ENCODE measurements at places on chromosomes 4 and X.

DNA sequence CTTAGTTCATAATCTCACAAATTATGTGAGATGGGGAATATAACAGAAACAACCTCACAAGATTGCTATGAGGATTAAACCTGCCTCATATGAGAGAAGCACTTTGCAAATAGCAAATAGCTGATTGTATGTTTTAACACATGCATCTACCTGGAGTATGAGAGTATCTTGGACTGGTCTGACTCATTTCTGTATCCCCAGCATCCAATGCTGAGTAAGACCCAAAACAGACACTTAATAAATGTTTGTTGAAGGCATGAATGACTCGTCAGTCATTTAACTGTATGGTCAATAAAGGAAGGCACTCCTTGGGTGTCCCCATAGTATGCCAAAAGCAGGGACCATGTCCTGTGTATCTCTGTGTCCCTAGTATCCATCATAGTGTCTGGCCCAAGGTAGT lies 350.9 kb upstream of the F9 start:
- no peak for DNase-seq

DNA sequence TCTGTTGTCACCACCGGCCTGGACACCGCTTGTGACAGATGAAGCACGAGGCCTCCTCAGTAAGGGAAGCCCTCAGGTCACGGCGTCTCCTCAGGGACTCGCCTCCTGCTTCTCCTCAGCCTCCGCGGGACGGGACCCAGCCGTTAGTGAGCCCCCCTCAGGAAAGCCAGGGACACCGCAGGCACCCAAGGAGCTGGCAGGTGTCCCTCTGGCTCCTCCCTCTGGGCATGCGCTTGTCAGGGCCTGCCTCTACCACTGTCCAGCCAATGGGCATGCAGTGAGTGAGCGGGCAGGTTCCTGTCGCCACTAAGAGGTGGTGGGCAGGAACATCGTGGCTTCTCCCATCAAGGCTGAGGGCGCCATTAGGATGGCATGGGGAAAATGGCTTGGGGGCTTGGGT lies 23.5 kb upstream of the CT55 start:
- no peak for DNase-seq

- DNase-seq: no peak
Measured at GRCh38 chrX:55011294-55011693, 11.1 kb downstream of the APEX2 start.

- DNase-seq: no peak
Measured at GRCh38 chr4:182838535-182838934, 78.7 kb downstream of the DCTD start.

- DNase-seq: no peak
Measured at GRCh38 chrX:16484338-16484737, 165.6 kb upstream of the S100G start.

GRCh38 chr4:39043058-39043860 lies 11.1 kb upstream of the TMEM156 start:
- no peak for DNase-seq

- DNase-seq: no peak
Measured at GRCh38 chr4:38785901-38786402, 3.2 kb upstream of the TLR10 start.

- DNase-seq: no peak
Measured at GRCh38 chrX:108270739-108271396, 167.4 kb downstream of the COL4A6 start.

DNA sequence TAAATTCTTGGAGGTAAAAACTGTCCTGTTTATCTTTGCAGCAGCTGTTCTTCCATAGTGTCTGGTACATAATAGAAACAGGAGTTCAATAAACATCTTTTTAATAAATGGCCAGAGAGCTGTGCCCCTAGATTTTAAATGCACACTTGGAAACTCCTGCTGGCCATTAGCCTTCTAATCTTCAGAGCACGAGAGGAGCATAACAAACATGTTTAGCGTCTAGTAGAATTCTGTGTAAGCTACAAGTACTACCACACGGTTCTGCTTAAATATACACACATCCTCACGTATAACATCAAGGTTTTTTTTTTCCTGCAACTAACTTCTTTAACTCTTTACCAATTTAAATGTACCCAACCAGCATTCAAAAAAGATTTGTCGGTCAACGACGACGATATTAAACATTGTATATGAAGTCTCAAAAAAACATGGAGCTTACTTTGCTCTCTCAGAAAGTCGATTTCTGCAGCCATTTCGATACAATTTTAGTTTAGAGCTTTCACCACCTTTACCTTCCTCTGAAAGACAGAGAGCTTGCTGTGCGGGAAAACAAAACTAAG lies 628 bp downstream of the SCLT1 start:
- DNase-seq: no peak

DNA sequence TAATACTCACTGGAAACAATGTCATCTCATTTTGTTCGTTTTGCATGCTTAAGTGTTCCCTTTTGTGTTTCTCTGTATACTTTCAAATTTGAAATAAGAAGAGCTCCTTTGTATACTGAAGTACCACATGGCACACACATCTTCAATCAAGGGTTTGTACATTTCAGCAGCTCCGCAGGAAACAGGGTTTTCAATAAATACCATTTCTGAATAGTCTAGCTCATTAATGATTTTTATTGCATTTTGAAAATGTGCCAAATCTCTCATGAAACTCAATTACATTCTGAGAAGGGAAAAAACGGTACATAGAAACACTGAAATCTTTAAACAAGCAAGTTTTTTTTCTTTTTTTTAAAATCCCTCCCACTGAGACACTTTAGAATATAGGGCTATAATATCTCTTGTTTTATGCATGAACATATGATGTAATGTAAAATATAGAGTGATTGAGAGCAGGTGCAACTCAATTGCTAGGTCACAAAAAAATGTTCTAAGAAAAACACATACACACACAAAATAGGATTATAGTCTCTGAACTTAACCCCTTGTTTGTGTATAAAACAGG lies 914.2 kb upstream of the PCDH7 start:
- DNase-seq: no peak

DNA sequence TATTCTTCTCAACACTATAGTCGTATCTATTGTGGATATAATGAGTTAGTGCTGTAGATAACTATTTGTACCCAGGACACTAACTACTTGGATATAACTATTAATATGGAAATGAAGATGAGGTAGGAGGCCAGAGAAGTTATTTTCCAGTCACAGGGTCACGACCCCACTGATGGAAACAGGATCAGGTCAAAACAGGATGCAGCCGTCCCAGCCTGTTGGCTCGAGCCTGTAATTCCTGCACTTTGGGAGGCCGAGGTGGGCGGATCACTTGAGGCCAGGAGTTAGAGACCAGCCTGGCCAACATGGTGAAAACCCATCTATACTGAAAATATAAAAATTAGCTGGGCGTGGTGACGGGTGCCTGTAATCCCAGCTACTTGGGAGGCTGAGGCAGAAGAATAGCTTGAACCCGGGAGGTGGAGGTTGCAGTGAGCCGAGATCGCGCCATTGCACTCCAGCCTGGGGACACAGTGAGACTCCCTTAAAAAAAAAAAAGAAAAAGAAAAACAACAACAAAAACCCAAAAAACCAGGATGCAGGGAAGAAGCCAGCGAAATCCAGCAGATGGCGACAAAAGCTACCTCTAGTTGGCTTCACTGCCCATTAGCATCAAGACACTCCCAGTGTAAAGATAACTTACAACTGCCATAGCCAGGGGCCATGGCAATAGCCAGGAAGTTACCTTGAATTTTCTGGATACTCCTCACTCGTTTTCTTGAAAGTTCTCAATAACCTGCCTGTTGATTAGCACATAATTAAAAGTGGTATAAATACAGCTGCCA lies 37.9 kb upstream of the NKAP start:
- no peak for DNase-seq

DNA sequence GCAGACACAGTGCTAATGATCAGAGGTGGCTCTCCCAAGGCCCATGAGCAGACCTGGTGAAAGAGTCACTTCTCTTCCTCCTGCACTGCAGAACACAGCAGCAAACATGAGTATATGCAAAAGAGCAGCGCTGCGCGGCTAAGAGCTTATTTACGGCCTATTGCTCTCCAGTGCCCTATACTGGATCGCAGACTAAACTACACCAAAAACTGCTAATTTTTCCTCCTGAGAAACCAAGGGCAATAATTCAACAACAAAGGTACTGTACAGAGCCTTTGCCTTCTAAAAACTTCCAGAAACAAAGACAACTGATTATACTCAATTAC lies 702.5 kb downstream of the ARAP2 start:
- DNase-seq: no peak

GRCh38 chrX:52424656-52425055 lies 55.8 kb downstream of the XAGE2 start:
- DNase-seq: no peak

- no peak for DNase-seq
Measured at GRCh38 chr4:2765832-2766526, 9.8 kb upstream of the TNIP2 start.

GRCh38 chrX:118174516-118175098 lies 58.0 kb upstream of the KLHL13 start:
- no peak for DNase-seq

- DNase-seq: no peak
Measured at GRCh38 chr4:26257850-26258249, 63.0 kb upstream of the RBPJ start.

GRCh38 chrX:123878252-123878721 lies 18.4 kb downstream of the XIAP start:
- DNase-seq: no peak

DNA sequence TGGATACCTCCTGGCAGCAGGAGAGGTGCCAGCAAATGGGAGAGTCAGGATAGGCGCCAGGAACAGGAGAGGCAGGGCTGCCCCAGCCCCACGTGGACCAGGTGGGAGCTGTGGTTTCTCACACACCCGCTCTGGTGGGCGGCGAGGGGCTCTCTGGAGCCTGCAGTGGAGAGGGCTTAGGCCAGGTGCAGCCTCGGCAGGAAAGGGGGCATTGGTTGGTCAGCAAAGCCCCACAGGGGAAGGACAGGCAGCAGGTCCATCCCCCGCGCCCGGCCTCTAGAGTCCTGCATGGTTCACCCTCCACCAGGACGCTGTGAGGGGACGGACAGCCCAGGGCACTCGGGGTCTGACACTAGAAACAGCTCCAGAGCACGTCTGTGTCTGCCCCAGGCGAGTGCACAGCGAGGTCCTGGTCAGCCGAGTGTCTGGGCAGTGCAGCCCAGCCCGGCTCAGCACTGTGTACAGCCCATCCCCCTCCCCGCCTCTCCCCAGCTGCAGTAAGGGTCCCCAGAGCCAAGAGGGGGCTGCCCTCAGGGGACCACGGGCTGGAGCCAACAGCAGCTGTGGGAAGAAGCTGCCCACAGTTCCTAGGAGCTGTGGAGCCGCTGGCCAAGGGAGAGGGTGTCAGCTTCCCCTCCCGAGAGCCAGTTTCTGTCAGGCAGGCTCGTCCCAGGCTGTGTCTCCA lies 8.2 kb downstream of the ATP5ME start:
- no peak for DNase-seq

DNA sequence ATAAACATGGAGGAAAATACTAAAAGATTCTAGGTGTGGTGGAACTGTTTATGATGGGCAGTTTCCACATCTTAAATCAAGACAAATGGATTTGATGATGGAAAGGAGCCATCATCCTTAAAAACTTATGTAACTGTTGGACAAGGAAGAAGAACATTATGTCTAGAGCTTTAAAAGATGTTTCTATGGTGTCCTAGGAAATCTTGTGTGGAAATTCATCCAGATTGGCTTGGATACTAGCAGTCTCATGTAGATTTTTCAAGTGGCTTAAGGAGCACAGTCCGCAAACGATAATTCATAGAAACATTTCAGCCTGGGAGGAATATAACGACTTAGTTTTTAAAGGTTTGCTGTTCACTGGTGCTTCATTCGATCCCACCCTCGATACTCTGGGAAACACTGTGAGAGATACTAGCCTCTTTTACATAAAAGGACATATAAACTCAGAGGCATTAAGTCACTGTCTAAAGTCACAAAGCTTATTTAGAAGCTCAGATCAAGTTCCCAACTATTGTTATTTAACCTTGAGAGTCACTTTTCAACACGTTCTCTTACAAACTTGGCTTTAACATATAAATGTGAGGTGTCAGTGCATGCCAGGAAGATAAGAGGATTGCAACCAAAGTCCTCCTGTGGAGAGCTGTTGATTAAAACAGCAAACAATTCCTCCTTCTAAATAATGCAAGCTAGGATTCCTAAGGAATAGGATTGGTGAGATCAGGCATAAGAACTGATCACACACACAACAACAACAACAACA lies 135.7 kb upstream of the SCML1 start:
- no peak for DNase-seq

DNA sequence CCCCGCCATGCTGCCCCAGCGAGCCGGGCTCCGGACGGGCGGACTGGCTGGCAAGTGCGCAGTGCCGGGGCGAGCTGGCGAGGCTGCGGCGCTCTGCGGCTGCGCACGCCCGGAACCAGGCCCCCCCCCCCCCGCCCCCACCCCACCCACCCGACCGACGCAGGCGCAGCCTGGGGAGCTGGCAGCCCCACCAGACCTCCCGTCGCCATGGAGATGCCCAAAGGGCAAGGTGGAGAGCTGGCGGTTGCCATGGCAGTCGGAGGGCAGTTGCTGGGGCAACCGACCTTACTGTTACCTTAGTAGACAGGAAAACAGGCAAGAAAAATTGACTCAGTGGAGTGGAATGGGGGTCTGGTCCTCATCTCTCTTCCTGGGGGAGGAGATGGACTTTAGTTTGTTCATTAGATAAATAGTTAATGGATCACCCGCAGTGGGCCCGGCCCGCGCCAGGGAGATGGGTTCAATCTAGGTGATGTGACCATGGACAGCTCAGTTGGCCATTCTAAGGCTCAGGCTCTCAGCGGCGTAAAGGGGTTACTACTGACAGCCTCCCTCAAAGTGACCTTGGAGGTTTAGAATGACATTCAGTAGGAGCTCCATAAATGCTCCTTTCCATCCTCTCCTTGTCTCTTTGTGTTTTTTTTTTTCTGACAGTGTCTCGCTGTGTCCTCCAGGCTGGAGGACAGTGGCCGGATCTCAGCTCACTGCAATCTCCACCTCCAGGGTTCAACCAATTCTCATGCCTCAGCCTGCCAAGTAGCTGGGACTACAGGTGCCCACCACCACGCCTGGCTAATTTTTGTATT lies at the start of gene PCSK1N:
PCSK1N (minus strand) TSS at position 87 of the 806 bp plus-strand sequence; CDS start at position 9, 78 bp downstream.
- DNase-seq: no peak

GRCh38 chr4:153511104-153511503 lies 44.9 kb downstream of the TMEM131L start:
- no peak for DNase-seq

DNA sequence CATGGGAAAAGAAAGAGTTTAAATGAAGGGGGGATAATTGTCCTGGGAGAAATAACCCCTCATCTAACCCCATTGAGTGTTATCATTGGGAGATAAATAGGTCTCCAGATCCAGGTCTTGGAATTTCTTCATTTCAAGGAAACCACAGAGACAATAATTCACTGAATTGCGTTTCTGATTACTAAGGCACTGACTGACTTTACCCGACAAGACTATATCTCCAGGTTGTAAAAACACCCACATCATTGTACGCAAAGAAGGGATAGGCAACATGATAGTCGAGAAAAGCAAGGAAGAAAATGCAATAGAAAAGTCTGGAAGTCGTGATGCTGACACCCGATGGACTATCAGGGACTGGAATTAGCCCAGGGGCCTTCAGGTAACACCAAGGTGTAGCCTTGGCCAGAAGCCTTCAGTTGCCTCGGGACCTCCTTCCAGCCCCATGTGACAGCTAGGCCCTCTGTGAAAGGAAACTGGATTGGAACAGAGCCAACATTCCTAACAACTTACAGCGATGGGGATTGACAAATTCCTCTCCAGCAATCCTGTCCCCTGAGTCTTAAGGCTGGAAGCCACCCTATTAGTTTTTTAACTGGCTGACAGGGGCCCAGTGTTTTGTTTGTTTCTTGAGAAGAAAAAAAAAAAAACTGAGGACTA lies 46.5 kb upstream of the RAB9B start:
- DNase-seq: no peak

Measured in stimulated activated CD4-positive, alpha-beta T cell treated with anti-CD3 and anti-CD28 coated beads, Interleukin-1b, Interleukin-23, amount 100 ng/mL, for 1 hour (primary cell).